ENCODE measurements at places on chromosomes 5 and 9.

DNA sequence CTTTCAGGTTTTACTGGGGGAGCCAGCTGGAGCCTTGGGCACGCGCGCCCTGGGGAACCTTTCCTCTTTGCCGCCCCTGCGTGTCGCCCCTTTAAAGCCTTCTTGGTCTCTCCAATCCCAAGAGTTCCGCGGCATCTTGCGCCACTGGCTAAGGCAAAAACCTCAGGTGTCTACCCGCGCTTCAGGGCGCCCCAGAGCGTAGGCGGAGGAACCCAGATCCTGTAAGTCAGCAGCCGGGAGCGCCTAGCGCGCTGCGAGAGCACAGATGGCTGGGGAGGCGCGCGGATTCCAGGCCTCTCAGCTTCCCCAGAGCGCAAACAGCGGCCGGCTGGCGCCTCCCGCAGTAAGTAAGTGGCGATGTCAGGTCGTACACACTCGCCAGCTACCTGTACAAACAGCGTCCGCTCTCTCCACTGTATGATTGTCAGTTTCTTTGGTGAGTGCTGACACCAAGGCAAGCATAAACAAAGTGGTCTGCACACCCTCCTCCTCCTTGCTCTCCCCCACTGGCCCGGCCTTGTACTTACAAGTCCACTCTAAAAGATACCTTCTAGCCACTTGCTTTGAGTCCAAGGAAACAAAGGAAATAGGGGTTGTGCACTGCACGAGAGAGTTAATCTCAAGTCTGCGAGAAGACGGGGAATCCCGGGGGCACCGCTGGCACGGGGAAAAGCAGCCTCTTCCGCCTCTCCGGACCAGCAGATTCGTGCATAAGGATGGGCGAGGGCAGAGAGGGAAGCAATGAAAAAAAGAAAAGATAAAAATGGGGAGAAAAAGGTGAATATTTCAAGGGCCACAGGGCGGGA is 2.9 kb downstream of the HTR1A start:
- DNase-seq: no peak

DNA sequence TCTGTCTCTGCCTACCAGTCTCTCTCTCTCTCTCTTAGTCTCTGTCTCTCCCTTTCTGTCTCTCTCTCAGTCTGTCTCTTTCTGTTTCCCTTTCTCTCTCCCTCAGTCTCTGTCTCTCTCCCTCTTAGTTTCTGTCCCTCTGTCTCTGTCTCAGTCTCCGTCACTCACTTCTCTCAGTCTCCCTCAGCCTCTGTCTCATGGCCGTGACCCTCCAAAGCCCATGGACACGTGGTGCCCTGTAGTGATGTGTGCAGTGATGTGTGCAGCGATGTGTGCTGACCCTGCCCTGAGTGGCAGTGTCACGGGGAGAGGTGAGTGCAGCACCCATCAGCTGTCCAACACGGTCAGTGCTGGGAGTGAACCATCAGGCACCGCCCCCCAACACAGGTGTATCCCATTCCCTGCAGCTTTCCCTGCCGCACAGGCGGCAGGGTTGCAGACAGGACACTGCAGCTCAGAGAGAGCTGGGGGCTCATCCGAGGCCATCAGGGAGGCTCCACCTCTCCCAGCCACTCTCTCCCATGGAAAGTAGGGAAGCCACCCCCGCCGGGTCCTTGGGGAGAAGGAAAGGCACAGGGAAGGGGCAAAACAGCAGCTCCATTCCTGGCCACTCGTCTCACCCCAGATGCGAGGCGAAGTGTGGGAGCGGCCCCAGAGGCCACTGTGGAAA is 794 bp upstream of the LRRC14B start:
- no peak for DNase-seq

- no peak for DNase-seq
Observed at GRCh38 chr5:20262896-20263295, 274.9 kb upstream of the CDH18 start.

DNA sequence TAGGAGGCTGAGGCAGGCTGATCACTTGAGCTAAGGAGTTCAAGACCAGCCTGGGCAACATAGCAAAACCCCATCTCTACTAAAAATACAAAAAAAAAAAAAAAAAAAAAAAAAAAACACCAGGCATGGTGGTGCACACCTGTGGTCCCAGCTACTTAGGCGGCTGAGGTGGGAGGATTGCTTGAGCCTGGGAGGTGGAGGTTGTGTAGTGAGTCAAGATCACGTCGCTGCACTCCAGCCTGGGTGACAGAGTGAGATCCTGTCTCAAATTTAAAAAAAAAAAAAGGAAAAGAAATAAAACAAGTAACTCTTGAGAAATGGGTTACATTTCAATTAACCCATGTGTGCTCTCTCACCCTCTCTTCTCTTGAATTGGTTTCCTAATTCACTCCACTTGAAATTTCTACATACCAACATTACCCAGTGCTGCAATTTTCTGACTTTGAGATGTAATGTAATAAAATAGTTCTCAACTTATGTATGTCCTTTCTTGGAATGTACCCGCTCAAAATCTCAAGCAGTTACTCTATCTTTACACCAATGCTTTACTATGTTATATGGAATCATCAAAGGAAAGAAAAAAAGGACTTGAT is 35.8 kb downstream of the TMEM245 start:
- DNase-seq: no peak

GRCh38 chr5:90111364-90112032 is 298.1 kb downstream of the CETN3 start:
- no peak for DNase-seq

DNA sequence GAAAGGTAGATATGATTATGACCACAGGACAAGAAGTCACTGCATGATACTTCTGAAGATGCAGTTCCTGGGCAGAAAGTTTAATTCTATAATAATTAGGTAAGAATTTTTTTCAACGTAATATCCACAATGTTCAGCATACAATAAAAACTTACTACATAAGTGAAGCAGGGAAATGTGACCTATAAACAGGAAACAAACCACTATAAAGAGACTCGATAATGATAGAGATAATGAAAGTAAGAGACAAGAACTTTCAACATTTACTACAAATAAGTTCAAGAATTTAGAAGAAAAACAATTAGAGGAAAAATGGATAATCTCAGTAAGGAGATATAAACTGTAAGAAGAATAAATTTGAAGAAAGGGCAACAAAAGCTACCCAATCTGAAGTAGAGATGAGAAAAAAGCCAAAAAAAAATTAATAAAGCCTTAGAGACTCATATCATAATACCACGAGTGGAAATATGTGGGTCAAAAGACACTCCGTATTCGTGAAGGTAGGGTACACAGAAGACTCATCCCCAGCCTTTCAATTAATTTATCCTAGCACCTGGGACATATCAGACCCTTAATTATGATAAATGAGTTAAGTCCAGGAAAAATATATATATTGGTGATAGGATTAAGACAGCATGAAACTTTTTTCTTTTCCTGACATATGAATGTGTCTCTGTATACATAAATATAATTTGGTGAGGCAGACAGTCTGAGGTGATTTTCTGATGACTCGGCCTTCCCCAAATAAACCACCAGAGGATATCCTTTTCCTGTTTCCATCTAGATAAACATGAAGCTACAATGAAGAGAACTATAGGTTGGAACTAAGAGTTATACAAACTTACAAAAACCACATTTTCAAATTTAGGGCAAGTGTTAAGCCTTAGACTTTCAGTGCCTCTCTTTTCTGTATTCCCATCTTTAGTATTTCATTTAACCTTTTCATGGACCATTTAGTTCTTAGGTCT is 120.4 kb downstream of the RAPGEF6 start:
- DNase-seq: no peak

GRCh38 chr5:14201325-14202045 is 58.3 kb downstream of the TRIO start:
- no peak for DNase-seq

DNA sequence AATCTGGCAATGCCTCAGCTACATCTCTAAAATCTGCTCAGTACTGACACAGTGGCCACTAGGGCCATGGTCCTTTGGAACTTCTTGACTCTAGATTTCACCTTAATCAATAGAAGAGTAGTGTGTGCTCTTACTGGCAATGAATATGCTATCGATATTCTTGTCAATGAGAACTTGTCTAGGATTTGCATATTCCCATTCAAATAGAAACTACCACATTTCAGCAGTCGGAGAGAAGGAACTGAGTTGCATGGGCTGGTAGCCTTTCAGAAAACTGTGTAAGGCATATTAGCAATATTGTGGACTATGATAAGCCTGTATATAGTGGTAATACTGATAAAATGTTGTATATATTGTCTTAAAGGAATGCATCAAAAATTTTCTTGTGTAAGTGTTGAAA is 45.3 kb upstream of the NAA35 start:
- no peak for DNase-seq

DNA sequence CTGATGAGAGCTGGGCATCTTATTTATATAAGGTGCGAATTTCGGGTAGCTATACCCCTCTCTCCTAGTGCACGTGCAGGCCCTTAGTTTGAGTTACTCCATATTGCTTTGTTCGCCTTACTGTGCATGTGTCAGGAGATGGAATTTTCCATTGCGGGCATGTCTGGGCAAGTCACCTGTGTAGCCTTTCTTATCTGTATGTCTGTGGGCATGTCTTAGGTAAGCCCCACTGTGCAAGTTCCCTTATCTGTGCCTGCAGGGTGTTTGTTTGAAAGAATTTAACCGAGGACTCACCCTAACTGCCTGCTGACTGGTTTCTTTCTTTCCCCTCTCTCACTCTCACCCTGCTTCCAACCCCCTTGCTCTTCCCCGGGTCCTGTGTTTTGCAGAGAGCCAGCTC is 140.7 kb upstream of the RANBP3L start:
- DNase-seq: no peak

GRCh38 chr5:143986516-143987212 is 174.7 kb downstream of the HMHB1 start:
- peak; percentile 70 for DNase-seq

GRCh38 chr5:55226027-55226933 is 835 bp downstream of the MCIDAS start:
- peak; percentile 58 for DNase-seq

DNA sequence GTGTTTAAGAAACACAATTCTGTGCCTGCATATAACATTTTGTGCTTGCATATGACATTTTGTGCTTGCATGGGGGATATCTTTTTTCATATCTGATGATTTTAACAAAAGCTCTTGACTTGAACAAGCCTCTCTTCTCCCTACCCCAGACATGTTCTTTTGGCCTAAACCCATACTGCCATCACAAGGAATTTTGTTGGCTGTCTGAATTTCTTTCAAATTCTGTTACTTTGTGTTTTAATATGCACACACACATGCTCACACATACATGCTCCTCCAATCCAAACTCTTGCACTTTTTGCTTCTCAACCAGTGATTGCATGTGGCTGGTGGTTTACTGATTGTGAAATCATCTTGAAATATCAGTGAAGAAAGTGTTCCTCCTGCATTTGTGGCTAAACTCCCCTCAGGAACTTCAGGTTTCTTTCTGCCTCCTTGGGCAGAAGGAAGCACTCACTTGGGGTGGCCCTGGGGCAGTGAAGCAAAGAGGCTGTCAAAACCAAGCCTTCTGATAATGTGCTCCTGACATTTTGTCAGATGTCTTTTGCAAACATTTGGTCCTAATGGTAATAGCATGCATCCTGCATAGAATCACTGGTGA is 377.2 kb upstream of the KLF4 start:
- peak; percentile 47 for DNase-seq

- no peak for DNase-seq
Observed at GRCh38 chr5:167771571-167771970, 519.9 kb upstream of the WWC1 start.

DNA sequence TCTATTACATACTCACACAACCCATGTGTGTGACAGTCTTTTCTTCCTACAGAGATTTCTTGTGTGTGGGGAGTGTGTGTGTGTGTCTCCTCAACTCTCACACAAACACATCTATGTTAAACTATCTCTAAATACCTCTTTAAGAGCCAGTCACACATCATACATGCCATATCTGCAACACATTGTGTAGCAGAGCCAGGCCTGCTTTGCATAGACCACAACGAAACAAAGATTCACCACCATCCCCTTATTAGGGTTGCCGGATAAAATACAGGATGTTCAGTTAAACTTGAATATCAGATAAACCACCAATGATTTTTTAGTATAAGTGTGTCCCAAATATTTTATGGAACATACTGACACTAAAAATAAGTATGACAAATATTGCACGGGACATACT is 2.3 kb downstream of the FAM170A start:
- no peak for DNase-seq

DNA sequence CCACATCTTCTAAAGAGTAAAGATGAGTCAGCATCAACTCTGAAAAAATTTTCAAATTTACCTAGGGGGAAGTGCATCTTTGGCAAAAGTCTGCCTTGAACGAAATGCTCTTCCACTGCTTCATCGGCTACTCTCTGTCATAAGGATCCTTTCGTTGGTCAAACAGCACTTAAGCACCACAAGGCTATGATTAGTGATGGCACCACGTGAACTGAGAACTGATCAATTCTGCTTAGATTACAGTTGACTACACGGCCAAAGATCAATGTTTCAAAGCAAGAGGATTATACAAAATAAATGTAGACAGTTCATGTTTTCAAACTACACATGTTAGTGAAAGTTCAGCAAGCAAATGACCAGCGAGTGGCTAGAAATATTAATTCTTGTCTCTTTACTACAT is 9.4 kb downstream of the JAKMIP2 start:
- DNase-seq: no peak

DNA sequence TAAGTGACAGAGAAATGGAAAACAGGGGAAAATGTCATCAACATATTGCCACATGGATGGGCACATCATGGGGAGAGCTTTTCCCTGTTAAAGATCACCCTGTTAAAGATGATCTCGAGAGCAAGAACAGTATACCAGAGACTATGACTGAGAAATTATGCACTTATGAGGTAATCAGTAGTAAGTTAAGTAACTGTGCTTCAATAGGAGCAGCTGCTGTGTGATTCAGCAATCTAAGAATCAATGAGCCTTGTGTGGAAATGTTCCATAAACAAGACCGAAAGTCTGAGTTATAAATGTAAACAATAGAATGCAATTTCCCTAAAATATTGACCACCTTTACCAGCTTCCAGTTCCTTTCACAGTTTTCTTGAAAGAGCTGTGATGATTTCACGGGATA is 582.3 kb downstream of the CAAP1 start:
- no peak for DNase-seq

- peak; percentile 29 for DNase-seq
Observed at GRCh38 chr9:38358390-38359296, 33.9 kb upstream of the ALDH1B1 start.

DNA sequence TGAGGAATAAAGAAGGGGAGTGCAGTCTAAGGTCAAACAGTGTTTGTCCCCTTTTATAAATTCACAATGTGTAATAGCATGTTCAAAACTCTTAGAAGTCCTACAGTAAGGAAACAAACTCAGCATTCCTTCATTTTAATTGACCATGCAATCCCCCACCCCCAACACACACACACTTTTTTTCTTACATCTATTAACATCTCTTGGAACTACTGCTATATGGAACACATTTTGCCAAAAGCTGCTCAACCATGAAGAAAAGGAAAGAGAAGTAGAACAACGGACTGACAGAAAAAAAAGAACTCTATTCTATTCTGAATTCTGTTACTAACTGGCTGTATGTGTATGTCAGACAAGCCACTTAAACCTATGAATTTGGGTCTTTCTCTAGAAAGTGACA is 2.8 kb upstream of the CTNNAL1 start:
- DNase-seq: no peak

DNA sequence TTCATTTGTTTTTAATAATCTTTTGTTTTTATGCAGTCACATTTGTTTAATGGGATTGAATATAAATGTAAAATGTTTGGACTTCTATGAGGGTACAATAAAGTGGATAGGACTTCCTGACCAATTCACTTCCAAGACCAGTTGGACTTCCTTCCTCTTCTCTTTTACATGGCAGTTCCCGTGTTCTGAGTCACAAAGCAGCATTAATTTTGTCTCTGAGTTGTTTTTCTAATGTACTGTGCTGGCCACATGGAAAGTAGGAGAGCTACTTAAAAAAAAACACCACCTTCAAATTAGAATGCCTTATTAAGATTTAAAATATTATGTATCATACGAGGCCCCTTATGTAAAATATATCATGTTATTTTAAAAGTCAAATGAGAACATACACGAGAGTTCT is 87.3 kb downstream of the CCDC171 start:
- DNase-seq: no peak

Measured in GM03348 (cell line).